ENCODE measurements at places on chromosomes 1 and 21.

- DNase-seq = peak; percentile 65
These were observed 6.9 kb downstream of the TNFRSF1B start for GRCh38 chr1:12173631-12174121.

- DNase-seq = no peak
These were observed 99.5 kb upstream of the BMP8A start for GRCh38 chr1:39391691-39392679.

DNA sequence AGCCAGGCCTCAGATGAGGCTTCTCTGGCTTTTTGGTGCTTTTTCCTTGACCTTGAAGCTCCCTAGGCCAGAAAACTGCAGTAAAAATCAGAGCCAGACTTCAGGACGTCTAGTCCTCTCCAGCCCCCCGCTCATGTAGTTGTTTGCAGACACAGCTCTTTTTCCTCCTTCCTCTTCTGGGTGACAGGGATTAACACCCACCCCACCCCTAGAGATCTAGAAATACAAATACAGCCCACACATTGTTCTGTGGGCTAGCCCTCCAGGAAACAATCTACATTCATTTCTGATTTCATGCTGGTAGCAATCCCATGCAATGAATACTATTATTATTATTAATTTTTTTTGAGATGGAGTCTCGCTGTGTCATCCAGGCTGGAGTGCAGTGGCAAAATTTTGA, 9.9 kb upstream of the CLSTN1 start:
- DNase-seq = peak; percentile 15

DNA sequence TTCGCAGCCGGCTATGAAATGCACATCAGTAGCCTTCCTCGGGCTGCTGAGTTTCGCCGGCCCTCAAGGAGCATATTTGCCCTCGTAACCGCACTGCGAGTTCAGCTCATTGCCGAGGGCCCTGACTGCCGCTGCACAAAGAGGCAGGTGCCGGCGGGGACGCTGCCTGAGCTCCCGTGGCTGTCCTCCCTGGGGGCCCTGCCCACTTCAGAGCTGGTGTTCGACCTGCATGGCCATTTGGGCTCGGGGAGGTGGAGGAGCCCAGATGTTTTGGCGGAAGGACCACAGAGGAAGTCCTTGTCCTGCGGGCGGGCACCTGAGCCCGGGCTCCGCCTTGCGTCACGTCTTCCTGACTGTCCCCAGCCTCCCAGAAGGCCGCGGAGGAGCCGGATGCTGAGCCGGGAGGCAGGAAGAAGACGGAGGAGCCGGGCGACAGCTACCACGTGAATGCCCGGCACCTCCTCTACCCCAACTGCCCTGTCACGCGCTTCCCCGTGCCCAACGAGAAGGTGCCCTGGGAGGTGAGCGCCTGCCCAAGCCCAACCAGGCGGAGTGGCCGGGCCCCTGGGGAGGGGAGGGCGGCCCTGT, 29.9 kb upstream of the LRRC3 start:
- DNase-seq = no peak

DNA sequence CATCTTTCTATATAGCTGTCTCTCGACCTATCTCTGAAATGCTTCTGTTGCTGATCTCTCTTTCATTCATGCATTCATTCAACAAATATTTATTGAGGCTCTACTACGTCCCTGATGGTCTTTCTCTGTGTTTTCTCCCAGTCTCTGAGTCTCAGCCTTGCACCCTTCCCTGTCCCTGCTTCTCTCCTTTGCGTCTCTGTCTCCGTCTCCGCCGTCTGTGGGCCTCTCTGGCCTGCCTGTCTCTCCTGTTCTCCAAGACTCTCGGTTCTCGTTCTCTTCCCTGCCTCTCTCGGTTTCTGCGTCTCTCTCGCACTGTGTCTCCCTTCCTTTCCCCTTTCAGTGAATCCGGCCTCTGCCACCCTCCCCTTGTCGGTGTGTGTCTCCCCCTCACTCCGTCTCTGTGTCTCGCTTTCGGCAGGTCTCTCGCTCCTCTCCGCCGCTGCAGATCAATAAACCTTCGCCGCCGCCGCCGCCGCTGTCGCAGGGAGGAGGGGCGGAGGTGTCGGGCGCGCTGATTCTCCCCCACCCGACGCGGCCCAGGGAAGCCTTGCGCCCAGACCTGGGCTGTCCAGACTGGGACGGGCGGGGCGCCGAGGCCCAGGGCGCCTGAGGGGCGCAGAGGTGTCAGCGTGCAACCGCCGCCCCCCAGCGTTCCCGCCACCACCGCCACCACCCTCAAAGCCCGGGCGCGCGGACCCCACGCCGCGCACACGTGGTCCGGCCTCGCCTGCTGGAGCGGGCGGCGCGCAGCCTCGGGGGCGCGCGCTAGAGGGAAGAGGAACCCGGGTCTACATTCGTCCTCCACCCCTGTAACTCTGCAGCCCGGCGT, 3.0 kb downstream of the EFNA3 start:
- DNase-seq = no peak

DNA sequence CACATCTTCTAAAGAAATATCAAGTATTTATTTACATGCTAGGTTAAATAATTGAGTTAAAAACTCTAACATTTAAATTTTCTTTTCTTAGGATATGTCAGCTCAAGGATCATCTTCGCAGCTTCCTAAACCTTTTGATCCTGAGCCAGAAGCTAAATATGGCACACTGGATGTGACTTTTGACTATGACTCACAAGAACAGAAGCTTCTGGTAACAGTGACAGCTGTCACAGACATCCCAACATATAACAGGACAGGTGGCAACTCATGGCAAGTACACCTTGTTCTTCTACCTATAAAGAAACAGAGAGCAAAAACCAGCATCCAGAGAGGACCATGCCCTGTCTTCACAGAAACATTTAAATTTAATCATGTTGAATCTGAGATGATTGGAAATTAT, 132.7 kb upstream of the SERTAD4 start:
- no peak for DNase-seq

DNA sequence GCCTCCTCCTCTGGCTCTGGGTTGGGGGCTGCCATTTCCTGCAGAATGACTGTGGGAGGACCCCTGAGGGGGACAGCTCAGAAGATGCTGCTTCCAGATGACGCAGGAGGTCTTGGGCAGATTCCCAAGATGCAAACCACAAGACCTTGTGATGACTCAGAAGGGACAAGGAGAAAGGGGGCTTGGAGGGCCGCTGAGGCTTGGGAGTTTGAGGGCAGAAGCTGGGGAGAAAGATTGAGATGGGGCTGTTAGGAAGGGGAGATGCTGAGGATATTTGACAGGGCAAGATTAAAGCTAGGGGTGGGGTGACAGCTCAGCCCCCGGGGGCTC, 7.5 kb downstream of the PTPRU start:
- DNase-seq = no peak

DNA sequence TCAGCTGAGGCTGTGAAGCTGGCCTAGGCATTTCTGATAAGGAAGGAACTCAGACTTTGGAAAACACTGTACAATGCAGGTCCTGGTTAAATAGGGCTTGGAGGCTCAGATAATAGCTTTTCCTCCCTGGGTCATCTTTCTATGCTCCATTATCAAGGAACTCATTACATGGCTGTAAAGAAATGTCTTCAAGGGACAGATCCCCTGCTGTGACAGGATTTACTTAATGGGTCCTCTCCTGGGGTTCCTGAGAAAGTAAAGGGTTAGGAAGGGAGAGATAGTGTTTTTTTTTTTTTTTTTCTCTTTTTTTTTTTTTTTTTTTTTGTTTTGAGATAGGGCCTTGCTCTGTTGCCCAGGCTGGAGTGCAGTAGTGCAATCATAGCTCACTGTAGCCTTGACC, 14.1 kb upstream of the SVBP start:
- DNase-seq = no peak

- no peak for DNase-seq
These were observed 276.9 kb upstream of the SNX7 start for GRCh38 chr1:98384461-98385141.

- DNase-seq = no peak
These were observed 9.8 kb upstream of the STRIP1 start for GRCh38 chr1:110024613-110025012.

DNA sequence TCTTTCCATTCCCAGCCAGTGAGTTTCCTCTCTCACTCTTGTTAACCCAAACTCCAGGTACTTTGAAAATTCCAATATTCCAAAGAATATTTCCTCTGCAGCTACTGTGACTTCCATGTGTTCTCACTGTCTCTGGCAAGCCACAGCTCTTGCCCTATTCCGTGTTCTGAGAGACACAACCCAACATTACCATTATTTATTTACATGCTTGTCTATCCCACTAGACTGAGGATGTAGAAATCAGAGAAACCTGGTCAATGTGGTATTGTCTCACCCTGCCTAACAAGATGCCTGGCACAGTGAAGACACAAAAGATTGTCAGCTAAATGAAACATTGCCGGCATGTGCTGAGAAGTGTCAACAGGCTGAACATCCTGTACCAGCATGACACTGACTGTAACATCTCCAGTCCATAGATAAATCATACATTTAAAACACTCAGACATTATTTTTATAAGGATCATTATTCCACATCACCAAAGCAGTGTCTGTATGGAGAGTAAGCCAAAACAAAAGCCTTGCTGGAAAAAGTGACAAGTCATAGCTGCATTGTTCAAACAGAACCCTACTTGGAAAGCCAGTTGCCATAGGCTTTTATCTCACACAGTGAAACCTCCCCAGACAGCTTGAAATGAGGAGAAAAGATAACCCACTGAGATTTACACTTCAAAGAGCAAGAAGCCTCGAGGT, 72.3 kb downstream of the SIPA1L2 start:
- DNase-seq = no peak
